ACHN (cell line): ENCODE measurements at places on chromosomes 7 and 10.
A peak's percentile ranks its signal among the peaks of the same experiment; 100 is the strongest.

DNA sequence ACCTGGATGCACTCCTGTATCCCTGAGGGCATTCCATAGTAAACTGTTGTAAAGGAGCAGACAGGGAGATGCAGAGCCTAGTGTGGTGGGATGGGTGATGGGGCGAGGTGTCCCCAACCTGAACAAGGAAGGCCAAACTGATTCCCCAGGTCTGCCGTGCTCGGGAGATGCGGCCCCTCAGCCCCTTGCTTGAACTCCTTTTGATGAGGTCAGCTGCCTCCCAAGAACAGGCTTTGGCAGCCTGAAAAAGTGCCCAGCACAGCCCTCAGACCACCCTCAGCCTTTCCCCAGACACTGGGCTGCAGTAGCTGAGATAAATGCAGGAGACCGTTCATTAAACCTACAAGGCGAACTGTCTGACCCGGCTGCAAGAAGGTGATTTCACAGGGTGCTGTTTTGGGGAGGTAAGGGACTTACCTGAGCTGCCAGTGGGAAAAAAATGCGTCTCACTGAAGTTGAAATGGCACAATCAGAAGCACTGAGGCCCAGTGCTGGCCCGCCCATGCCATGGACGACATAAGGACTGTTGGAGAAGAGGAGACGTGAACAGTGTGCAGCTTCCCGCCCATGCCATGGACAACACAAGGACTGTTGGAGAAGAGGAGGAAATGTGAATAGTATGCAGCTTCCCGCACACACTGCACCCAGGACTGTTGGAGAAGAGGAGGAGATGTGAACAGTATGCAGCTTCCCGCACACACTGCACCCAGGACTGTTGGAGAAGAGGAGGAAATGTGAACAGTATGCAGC, 148.4 kb upstream of the FAM20C start:
- no peak for DNase-seq

DNA sequence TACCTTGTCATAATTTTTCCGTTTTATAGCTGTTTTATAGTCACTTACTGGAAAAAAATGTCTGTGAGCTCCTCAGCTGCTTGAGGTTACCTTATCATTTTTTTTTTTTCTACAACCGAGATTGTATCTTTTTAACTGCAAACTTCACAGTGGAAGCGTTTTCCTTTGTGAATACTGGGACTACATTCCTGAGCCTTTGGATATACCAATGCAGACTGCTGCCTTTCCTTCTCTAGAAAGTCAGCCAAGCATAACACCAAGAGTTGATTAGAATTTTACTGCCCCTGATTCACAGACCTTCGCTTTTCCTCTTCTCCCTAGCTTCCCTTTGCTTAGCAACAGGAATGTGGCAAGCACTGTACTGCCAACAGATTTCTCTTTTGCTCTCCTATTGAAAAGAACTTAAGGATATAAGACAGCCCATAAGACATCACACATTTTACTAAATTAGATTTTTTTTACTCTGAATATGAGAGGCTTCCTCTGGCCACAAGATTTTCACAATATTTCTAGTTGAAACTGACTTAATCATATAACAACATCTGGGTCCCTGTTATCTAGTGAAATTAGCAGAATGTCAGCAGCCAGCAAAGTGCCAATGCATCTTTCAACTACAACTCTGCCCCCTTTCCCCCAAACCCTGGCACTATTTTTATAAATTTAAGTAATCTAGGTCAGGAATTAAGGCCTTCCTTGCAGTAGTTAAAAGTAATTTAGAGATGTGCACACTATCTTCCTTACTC, 170.6 kb downstream of the PRKG1 start:
- DNase-seq = no peak

- peak; percentile 92 for DNase-seq
These were observed 171.2 kb upstream of the COL1A2 start for GRCh38 chr7:94223375-94224084.

DNA sequence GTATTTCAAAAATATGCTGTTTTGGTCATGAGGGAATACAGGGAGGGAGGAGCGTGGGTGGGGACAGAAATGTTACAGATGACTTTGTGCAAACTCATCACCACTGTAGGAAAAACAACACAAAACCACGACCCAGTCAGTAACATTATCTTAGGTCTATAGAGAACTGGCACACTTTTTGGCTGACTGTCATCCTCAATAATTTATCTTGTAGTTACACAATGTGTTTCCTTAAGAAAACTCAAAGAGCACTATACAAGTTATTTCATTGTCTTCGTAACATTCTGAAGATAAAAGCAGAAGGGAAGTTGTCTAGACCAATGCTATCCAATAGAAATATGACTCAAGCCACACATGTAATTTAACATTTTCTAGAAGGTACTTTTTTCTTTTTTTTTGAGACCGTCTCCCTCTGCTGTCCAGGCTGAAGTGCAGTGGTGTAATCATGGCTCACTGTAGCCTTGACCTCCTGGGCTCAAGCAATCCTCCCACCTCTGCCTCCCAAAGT, 16.9 kb upstream of the CDK14 start:
- no peak for DNase-seq

DNA sequence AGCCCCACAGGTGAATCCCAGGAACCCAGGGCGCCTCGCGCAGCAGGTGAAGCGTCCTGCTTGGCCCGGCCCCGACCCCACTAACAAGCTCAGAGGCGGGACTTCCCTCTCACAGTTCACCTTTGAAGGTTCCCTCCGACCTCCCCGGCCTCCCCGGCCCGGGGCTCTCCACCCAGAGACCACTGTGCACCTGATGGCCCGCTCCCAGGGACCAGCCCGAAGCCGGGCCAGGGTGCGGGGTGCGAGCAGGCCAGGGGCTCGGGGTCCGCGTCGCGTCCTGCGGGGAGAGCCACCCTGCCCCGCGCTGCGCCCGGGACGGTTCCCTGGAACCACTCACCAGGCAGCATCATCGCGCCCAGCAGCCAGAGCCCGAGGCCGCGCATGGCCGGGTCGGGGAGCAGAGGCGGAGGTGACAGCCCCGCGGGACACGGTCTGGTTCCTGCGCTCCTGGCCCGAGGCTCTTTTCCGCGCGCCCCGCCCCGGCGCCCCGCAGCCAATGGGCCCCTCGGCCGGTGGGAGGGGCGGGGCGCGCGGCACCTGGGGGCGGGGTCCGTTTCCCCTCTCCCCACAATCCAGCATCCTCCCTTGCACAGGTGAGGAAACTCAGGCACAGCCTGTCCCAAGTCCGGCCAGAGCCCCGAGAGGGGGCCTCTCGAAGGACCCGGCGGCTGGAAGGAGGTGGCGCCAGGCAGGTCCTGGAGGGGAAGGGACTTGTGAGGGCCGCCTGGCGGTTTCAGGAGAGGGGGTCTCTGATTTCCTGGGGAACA, at the start of gene ADAM8:
ADAM8 (minus strand) TSS at position 434 of the 767 bp plus-strand sequence; CDS start at position 383, 51 bp downstream.
- peak; percentile 59 for DNase-seq

GRCh38 chr10:129703287-129704137, 236.5 kb downstream of the MGMT start:
- DNase-seq = no peak

DNA sequence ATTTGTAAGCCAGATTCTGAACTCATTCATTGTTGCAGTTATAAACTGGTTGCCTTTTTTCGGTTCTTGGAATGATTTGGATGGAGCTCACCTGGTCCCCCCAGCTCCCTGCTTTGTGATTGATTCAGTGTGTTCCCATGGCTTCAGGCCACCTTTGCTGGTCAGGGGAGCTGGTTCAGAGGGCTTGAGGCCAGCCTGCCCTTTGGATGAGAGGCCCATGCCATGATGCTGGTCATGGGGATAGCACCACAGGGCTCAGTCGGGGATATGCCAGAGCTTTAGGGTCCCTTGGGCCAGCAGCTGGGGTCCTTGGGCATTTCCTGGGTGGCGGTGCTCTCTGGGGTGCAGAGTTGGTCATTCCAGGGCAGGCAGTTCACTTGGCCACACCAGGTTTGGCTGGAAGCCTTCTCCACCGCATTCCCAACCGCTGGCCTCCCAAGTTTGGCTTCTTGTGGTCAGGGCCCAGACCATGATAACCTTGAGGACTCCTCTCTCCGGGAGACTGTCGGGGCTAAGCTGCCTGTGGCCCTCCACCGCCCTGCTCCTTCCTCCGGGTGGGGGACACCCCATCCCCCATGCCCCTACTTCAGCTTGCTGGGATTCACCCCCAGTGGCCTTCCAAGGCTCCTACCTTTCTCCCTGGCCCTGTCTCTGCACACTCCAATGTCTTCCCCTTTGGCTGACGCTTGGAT, 65.1 kb downstream of the MGMT start:
- DNase-seq = peak; percentile 86

DNA sequence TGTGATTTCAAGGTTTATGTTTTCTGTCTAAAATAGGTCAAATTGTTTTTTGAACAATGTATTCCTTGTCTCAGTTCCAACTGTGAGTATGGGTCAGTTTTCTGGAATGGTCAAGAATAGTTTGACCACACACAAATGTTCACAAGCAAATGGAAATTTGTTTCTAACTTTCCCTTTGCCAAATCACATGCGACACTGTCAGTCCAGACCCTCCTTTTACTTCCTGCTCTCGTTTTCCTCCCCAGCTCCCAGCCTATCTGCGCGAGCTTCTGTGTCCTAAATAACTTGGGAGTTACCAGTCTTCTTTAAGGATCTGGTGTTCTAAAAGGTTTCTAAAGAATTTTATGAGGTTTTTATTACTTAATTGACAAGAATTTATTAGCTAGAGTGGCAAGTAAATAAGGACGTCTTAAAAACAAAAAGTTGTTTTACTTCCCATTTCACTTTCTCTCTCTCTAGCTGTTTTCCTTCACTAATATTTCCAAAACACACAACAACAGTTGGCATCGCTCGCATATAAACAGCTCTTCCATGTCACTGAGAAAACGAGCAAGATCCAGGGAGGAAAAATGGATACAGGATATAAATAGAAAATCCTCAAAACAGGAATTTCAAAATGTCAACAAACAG, 266.1 kb upstream of the KLF6 start:
- DNase-seq = no peak

GRCh38 chr10:115942101-115942500, 330.9 kb downstream of the GFRA1 start:
- no peak for DNase-seq

DNA sequence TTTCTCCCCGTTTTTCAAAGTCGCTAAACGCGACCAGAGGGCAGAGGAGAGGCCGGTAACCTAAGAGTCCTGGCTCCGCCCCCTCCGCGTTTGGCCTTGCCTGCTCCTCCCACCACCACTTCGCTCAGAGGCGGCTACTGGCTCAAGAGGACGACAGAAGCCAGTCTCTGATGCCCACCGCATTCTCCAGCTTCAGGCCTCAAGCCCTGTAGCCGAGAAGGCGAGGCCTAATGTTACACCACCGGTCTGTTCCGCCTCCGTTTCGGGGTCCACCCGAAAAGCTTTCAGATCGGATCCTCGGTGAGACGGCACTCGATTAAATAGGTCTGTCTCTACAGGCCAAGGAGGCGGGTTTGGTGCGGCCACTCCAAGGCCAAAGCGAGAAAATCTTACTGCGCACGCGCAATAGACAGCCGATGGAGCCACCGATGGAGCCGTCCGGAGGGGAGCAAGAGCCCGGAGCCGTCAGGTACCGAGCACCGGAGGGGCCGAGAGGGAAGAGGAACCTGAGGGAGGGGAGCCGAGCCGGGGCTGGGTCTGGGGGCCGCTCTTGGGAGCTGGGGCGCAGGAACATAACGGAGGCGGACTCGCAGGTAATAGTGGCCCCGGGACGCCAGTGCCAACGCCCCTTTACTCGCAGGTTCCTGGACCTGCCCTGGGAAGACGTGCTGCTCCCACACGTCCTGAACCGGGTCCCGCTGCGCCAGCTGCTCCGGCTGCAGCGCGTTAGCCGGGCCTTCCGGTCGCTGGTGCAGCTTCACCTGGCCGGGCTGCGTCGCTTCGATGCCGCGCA, at the start of gene FBXL15:
FBXL15 (plus strand) TSS at position 123 of the 793 bp plus-strand sequence; CDS start at position 417, 294 bp downstream.
- peak; percentile 98 for DNase-seq
